ENCODE measurements at places on chromosomes 3 and 15.

DNA sequence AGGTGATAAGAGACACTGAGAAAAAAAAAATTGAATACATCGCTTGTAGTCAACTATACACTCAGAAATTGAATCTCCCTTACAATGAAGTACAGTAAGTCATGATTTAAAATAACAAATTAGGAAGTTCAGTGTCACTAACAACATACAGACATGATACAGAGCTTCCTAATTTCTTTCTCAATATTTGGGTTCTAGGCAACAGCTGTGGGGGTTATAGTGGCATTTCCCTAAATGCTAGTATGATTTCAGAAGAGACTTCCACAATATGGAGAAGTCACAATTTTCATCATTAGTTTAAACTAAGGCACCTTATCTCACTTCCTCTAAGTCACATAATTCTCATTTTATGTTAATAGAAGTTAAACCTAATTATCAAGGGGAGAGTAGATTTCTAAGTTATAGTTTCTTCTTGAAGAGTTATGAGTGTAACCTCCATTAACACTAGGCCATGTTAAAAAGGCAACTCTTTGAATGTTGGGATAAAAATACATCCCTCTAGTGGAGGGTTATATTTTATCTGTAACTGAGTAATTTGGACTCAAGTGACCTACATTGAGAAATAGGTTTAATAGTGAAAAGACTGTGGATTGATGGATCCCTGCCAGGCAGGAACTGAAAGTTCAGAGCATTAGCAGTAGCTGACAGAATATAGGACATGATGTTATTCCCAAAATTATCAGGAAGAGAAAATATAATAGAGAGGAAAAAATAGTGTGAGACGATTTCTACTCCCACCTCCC is 286.0 kb upstream of the SUCLG2 start:
- DNase-seq, result no peak

DNA sequence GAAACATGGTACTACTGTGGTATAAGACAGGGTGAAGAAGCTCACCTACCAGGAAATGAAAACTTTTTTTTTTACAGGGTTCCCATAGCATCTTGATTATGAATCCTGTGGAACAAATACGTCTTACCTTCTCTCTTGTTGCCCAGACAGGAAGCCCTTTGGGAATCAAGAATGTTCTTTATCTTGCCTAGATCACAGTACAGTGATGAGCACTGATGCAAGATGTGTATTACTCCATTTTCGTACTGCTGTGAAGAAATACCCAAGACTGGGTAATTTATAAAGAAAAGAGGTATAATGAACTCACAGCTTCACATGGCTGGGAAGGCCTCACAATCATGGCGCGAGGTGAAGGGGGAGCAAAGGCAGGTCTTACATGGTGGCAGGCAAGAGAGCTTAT is 281.3 kb downstream of the UBE2E2 start:
- DNase-seq, result no peak

DNA sequence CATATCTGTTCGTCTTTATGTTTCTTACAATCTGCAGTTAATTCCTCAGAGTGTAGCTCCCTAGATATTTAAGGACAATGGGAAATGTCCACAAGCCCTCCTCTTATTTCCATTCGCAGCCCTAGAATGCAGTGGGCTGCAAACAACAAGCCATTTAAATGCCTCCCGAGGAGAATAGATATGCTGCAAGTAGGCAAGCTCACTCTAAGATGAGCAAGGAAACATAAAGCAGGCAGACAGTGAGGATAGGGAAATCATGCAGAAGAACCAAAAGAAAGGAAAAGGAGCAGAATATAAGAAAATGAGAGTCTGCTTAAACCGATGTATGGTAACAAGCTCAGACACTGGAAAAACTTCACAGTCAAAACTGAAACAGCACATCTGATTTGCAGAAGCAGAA is 561.9 kb downstream of the GBE1 start:
- DNase-seq, result no peak

DNA sequence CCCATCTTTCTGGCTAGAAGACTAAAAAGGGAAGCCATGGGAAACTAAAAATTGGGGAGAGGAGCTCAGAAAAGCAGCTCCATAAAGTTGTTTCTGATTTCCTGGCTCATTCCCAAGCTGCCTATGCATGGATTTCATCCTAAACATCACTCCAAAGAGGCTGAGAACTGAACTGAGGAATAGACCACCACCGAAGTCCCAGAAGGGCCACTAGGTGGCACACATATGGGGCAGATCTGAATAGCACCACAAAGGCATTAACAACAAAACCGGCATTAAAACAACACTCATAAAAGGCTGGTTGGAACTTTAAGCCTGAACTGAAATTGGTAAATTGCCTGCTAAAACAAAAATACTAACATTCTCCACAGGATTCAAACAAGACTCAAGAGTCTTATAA is 106.3 kb downstream of the PLD1 start:
- DNase-seq, result peak; percentile 73

GRCh38 chr3:158471639-158472294 is 99.2 kb upstream of the MLF1 start:
- DNase-seq, result no peak

- DNase-seq, result no peak
These were observed 4.7 kb upstream of the ARNT2 start for GRCh38 chr15:80399508-80399907.

- DNase-seq, result no peak
These were observed 395.4 kb upstream of the SUCLG2 start for GRCh38 chr3:68049776-68050175.

DNA sequence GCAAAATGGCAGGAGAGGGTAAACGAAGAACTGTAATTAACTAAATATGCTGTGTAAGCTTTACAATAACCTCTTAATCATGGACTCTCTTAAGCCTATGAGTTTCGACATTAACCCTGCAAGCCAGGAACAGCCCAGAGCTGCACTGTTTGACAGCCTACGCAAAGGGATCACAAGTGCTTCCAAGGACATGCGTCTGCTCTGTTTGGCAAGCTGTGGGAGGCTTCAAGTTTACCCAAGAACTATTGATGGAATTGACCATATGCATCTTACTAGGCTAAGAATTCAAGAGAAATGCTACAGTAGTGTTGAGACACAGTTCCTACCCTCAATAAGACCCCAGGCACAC is 66.0 kb downstream of the PDZRN3 start:
- DNase-seq, result peak; percentile 47

- no peak for DNase-seq
These were observed 134.6 kb downstream of the LRRC28 start for GRCh38 chr15:99385865-99386264.

- DNase-seq, result no peak
These were observed 5.5 kb upstream of the IL20RB start for GRCh38 chr3:136952292-136952691.

DNA sequence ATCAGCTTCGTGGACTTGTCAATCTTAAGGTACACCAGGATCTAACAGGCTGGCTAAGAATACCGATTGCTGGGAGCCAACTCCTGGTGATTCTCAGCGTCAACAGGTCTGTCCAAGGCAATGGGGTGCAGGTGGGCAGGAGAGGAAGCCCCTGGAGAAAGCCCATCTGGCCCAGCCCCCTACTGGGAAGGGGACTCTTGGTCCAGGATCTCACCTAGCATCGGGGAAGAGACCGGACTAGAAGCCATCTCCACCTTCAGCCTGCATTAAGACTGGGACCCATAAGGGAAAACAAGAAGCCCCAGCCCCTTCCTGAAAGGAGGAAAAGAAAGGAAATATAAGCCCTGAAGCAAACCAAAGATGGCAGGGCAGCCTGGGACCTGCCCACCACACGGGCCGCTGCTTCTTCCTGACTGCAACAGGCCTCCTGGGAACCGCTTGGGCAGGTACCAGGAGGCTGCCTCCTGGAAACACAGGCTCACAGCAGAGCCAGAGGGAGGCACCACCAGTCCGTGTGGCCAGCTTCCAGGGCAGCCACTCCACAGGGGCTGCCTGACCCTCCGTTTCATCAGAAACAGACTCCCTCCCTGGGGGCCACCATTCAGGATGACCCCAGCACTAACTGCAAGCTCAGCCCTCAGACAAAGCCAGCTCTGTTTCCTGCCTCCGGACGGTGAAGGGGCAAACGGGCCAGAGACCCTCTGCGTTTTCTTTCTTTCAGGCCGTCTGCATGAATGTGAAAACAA is 100.2 kb downstream of the LRIG1 start:
- DNase-seq, result no peak

- DNase-seq, result no peak
These were observed 256.9 kb upstream of the LRRC3B start for GRCh38 chr3:26365706-26366105.

DNA sequence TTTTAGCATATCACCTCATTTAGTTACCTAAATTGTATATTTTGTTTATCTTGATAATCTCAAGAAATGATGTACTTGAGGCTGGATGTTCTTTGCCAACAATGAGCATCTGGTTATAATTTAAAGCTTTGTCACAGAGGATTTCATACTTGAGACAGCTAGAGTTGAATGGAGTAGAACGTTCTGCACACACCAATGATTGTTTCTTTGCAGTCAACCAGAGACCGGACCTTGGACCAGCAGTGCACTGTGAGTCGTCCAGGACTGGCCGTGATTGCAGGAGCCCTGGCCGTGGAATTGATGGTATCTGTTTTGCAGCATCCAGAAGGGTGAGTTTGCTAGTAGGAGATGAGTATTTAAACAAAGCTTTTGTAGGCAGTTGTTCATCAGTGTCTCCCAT is 90.4 kb downstream of the ATG7 start:
- DNase-seq, result no peak

DNA sequence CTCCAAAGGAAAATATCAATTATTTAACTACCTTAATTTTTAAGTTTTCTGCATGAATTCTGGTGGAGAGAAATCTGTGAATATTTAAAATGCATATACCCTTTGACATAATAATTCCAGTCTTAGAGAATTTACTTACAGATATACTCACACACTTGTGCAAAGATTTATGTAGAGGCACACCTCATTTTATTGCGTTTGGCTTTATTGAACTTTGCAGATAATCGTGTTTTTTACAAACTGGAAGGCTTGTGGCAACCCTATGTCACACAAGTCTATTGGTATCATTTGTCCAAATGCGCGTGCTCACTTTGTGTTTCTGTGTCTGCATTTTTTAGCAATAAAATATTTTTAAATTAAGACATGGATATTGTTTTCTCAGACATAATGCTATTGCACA is 81.5 kb downstream of the SENP2 start:
- DNase-seq, result no peak

- no peak for DNase-seq
These were observed 837.0 kb upstream of the CFAP20DC start for GRCh38 chr3:59886790-59887189.

- no peak for DNase-seq
These were observed 496.1 kb downstream of the SHQ1 start for GRCh38 chr3:72352176-72352575.

DNA sequence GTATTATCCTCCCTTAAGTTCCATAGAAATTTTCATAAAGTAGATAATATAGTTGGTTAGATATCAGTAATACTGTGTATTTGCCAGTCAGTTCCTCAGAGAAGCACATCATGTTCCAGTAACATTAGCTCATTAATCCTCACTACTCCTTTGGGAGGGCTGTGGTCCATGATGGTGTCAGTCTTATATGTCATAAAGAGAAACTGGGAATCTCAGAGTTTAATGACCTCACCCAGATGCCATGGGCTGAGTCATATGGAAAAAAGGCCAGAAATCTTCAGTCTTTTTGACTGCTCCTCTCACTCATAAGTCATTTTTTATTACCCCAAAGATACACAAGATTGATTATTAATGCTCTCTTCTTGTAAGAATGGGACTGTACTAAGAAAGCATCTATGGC is 188.6 kb downstream of the CHL1 start:
- no peak for DNase-seq

- DNase-seq, result no peak
These were observed 264.3 kb upstream of the ARHGEF26 start for GRCh38 chr3:153856932-153857331.

- no peak for DNase-seq
These were observed 11.9 kb upstream of the C3orf38 start for GRCh38 chr3:88137836-88138235.

GRCh38 chr3:43266451-43266850 is 19.9 kb upstream of the SNRK start:
- DNase-seq, result no peak

GRCh38 chr15:101266034-101266433 is 11.3 kb downstream of the SELENOS start:
- no peak for DNase-seq

DNA sequence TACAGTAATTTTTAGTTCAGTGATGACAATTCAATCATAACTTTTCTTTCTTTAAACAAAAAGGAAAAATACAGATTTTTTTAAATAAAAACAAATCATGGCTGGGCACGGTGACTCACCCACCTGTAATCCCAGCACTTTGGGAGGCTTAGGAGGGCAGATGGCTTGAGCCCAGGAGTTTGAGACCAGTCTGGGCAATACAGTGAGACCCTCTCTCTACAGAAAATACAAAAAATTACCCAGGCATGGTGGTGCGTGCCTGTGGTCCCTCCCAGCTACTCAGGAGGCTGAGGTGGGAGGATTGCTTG is 25.6 kb upstream of the ATG7 start:
- no peak for DNase-seq

DNA sequence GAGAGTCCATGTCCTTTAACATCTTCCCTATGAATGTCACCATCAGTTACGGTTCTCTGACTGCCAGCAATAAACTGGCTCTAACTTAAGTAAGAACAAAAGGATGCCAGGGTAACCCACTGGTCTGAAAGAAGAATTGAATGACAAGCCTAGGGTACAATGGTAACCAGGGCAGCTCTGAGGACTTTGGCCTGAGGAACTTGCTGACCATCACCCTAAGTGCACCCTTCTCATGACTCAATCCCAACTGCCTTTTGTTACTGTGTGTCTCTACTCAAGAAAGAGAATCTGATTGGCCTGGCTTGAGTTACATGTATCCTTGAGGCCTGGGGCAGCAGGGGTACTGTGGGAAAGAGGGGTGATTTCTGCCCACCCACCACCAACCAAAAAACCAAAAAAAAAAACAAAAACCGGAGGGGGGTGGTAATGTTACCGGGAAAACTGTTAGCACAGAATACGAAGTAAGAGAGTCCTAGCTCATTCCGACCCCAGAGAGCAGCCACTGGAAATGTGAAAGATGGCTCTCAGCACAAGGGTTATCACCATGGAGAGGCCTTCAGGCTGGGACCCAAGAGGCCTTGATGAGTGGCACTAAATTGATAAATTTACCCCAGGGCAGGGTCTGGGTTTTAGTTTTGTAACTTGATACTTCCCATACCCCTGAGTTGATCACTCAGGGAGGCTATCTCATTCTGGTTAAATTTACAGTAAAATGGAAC is 9.3 kb upstream of the SLC28A1 start:
- no peak for DNase-seq

DNA sequence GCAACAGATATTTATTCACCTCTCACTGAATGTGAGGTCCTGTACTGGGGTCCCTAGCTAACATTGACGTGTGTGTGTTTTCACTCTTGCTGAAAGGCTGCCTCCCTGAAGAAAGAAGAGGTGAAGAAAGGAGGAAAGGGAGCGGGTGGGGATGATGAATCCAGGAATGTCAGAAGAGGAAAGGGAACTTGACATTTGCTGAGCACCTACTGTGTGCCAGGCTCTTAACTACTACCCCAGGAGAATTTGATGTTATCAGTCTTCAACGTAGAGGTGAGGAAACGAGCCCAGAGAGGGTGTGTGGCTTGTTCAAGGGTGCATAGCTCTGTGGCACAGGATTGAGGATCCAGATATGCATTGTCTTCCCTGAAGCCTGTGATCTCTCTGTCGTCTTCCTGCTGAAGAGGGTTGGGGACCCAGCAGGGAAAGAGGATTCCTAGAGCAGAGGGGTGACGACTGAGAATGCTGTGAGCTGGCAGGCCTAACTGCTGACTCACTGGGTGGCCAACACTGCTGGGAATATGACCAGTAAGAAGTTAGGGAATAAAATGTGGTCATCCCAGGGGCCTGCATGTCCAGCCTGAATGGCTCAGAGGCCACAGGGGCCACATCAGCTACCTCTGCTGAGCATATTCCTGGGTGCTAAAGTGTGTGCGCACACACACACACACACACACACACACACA is 6.6 kb upstream of the ATP2B2 start:
- no peak for DNase-seq
